ENCODE measurements at places on chromosomes 11 and 22.

- no peak for DNase-seq
Observed at GRCh38 chr11:22903782-22904181, 43.5 kb upstream of the CCDC179 start.

DNA sequence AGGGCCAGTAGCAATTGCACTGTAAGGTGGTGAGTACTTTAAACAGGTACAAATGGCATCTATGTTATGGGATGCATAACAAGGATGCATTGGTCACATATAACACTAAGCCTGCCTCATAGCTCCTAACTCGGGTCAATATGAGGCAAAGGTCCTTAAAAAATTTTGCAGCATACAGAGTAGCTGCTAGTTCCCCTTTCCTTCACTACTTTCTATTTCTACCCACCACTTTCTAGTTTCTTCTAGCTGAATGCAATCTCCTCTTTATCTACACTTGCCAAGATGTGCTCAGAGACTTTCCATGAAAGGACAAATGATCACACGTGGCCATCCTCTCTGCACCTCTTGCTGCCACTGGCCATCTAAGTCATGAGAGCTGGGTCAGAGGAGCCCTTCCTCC is 9.8 kb downstream of the OR51F2 start:
- DNase-seq, result no peak

- no peak for DNase-seq
Observed at GRCh38 chr11:22460181-22460580, 122.0 kb downstream of the SLC17A6 start.

GRCh38 chr11:125275905-125276618 is 111.5 kb downstream of the PKNOX2 start:
- DNase-seq, result no peak

DNA sequence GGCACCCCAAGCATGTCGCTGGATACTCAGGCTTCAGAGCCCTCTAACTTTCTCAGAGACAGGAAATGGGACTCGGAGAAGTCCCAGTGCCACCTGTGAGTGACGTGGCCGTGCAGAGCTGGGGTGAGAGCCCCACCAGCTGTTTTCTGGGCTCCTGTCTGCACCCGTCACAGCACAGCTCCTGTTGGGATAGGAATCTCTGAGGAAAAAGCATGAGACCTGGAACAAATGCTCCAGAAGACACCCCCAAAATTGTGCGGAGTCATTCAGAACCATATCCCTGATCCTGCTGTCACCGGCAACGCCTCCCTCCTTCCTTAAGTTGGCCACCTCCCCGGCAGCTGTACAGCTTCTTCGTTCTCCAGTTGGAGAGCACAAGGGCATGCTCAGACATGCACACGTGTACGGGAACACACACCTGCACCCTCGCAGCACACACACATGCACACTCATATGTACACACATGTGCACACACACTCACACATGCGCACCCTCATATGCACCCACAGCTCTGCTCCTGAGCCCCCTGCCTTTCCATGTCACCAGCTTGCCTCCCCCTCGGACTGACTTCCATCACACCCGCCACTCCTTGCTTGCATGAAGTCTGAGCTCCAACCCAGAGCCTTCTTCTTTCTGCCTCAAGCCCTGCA is 1430.0 kb downstream of the BRD1 start:
- no peak for DNase-seq

- no peak for DNase-seq
Observed at GRCh38 chr11:45906965-45907611, at the start of gene FREY1. TSS of gene FREY1 (minus strand) at chr11:45907271. CDS start at chr11:45907245, 26 bp downstream.

GRCh38 chr11:90364527-90364926 is 141.7 kb upstream of the CHORDC1 start:
- no peak for DNase-seq

DNA sequence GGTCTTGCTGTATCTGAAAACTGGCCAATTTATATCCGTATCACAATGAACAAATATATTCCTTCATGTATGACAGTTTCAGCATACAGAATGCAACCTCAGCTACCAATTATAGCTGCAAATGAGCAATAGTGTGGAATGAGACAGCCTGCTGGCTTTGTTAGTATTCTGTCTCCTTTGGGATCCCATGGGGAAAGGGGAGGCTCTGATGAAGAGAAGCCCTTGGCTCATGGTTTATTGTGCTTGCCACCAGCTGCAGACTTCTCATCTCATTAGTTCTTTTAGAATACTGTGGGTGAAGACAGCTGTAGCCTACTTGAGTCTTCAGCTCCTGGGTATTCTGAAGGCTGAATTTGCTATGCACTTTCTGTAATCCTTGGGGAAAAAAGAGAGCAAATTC is 42.4 kb downstream of the PITPNB start:
- DNase-seq, result no peak

GRCh38 chr11:44065841-44066731 is at the start of gene ACCS:
TSS of gene ACCS (plus strand) at chr11:44066270. CDS start at chr11:44067628, 1,358 bp downstream.
- DNase-seq, result peak; percentile 98

GRCh38 chr22:27380855-27381254 is 420.7 kb downstream of the MN1 start:
- DNase-seq, result no peak

- peak; percentile 25 for DNase-seq
Observed at GRCh38 chr11:55726715-55727324, 46.4 kb upstream of the OR5D13 start.

DNA sequence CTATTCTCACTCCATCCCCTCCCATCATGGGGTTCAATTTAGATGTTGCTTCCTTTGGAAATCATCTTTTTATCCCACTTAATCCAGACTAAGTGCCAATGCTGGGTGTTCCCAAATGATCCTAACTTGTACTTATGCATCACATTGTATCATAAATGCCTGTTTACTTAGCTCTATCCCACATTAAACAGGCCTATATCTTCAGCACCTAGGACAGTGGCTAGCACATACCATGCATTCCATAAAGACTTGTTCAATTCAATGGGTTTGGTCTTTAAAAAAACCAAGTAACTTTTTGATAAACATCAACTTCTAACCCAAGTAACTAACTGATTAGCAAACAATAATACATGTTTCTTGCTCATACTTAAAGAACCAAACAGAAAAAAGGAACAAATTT is 40.6 kb downstream of the RSF1 start:
- DNase-seq, result peak; percentile 47

GRCh38 chr11:40986320-40986719 is 473.1 kb downstream of the LRRC4C start:
- DNase-seq, result no peak

DNA sequence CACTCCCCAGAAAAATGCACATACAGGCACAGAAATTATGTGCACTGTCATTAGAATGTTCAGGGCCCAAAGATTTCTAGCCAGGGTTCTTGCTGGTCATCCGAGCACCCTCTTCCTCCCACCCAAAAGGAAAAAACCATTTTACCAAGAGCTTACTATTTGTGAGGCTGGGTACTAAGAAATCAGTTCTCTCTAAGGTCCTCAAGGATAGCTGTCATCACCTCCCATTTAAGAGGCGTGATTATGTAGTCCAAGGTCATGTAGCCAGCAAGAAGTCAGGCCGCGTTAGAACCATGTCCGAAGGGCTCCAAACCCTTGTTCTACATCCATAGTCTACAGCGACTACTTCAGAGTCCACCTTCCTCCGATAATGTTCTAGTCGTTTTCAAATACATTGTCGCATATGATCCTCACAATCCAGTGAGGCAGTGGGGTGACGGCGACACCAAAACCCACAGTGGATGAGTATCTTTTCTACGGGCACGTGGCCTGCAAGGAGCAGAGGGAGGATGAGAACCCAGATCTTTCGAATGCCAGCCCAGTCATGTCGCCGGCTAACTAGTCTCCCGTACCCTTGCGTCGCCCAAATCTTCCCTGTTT is 634 bp downstream of the TIMM8B start:
- peak; percentile 61 for DNase-seq

GRCh38 chr22:47434336-47435203 is 672.1 kb downstream of the TBC1D22A start:
- DNase-seq, result no peak

- peak; percentile 51 for DNase-seq
Observed at GRCh38 chr11:119788911-119789560, 60.0 kb upstream of the NECTIN1 start.

DNA sequence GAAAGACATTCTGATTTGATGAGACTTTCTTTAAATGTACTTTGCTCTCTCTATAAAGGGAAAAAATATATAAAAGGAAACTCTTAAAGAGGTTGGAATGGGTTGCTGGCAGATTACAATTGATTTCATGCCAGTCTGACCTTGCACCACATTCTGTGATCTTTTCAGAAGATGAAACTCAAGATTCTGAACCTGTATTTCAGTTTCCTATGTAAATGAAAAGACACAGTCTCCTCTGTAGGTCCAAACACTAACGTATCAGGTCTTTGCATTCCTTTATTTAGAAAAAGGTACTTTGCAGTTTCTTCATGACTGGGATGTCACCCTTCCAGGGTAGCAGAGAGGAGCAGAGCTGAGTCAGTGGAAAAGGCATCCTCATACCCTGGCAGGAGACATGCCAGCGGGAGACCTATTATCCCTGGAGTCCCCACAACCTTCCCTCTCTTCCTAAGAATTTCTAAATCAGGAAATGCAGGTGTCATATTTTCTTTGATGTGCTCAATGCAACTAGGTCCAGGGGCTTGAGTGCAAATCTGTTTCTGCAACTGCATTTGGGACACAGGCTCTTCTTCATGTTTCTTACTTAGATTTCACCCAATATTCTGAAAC is 282.6 kb downstream of the CADM1 start:
- DNase-seq, result no peak

Measured in NB4 (cell line).